ENCODE measurements at places on chromosomes 7 and 10.

- DNase-seq: no peak
These were observed 31.6 kb downstream of the ABCB5 start for GRCh38 chr7:20647036-20647435.

DNA sequence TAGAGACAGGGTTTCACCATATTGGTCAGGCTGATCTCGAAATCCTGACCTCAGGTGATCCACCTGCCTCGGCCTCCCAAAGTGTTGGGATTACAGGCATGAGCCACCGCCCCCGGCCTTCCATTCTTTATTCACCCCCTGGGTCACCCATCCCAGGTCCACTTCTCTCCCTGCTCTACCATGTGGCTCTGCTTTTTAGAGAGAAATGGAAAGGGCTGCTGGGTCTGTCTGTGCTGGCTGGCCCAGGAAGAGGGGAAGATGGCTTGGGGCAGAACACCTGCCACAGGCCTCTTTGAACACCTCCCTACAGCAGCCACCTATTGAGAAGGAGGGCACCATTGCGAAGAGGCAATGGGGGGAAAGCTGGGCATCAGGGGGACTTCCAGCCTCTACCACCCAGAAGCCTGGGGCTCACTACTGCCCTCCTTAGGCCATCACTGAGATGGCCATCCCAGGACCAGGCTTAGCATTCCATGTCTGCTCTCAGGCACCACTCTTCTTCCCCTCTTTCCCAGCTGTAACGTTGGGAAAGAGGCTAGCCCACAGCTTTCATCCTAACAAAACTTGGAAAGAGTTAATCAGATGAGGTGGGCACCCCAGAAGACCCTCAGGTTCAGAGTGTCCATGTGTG is 256.3 kb downstream of the GRID1 start:
- DNase-seq: no peak

DNA sequence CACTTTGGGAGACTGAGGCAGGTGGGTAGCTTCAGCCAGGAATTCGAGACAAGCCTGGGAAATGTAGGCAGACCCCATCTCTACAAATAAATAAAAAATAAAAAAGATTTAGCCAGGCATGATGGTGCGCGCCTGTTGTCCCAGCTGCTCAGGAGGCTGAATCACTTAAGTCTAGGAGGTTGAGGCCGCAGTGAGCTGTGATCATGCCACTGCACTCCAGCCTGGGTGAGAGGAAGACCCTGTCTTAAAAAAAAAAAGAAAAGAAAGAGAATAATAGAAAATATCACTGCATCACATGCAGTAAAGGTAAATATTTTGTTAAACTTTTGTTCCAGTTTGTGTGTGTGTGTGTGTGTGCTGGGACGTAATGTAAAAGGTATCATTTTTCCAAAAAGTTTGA is 3.0 kb downstream of the STRIP2 start:
- no peak for DNase-seq

- no peak for DNase-seq
These were observed 324.1 kb downstream of the ADARB2 start for GRCh38 chr10:1413256-1413655.

Measured in stimulated activated CD4-positive, alpha-beta T cell treated with anti-CD3 and anti-CD28 coated beads, Interleukin-2, amount 100 ng/mL, for 48 hours (primary cell).